ENCODE measurements at places on chromosomes 2 and 18.

- no peak for DNase-seq
Measured at GRCh38 chr2:114534116-114535084, 92.0 kb downstream of the DPP10 start.

DNA sequence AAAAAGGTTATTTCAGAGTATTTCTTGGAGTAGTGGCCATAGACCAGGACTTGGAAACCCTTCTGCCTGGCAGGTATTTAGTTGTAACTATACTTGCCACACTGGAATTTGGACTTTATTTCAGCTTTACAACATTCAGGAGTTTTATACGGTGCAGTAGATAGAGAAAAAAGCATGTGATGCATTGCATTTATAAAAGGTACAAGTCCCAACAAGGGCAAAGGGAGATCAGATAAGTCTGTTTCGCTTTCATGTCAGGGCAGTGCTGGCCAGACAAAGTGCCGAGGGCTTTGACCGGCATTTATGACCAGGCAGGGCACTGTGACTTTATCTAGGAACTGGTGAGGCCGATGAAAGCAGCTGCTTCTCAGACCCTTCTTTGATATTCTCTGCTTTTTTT lies 145.4 kb downstream of the RTN4 start:
- DNase-seq = no peak

- no peak for DNase-seq
Measured at GRCh38 chr2:143548032-143548431, 418.8 kb downstream of the ARHGAP15 start.

DNA sequence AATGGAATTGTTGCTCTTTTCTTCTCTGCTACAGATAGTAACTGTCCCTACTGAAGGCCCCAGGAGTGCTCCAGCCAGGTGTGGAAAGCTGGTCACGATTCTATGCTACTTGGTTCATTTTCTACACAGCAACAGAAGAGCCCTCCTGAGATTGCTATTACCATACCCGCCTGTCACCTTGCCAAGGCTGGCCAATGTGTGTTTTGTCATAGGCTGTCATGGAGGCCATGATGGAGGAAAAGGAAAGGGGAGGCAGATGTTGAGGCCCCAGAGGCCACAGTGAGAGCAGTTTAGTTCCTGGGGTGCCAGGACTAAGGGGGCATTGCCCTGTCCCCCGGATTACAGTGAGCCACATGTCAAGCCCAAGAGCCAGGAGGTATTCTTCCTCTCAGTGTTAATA lies 952 bp downstream of the ELMOD3 start:
- DNase-seq = no peak

GRCh38 chr2:232544674-232545073 lies 5.2 kb downstream of the CHRNG start:
- no peak for DNase-seq

- no peak for DNase-seq
Measured at GRCh38 chr2:224969095-224969494, 73.2 kb downstream of the DOCK10 start.

DNA sequence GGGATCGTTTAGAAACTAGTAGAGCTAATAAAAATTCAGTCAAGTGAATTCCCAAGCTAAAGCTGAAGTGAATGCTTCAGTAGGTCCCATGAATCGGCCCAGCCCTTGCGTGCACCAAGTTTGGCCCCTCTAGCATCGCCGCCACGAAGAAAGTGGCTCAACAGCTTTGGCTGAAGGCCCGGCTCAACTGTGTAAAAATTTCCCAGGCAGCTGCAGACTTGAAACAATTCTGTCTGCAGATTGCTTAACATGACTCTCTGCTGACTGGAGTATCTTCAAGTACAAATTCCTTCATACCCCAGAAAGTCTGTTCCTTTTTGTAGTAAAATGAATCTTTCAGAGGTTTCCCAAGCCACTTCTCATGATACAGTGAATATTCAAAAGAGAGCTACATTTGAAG lies 32.7 kb downstream of the ALMS1 start:
- DNase-seq = no peak

- DNase-seq = no peak
Measured at GRCh38 chr2:2101924-2102323, 229.2 kb downstream of the MYT1L start.

GRCh38 chr2:135903650-135904049 lies 27.4 kb upstream of the MCM6 start:
- DNase-seq = no peak

DNA sequence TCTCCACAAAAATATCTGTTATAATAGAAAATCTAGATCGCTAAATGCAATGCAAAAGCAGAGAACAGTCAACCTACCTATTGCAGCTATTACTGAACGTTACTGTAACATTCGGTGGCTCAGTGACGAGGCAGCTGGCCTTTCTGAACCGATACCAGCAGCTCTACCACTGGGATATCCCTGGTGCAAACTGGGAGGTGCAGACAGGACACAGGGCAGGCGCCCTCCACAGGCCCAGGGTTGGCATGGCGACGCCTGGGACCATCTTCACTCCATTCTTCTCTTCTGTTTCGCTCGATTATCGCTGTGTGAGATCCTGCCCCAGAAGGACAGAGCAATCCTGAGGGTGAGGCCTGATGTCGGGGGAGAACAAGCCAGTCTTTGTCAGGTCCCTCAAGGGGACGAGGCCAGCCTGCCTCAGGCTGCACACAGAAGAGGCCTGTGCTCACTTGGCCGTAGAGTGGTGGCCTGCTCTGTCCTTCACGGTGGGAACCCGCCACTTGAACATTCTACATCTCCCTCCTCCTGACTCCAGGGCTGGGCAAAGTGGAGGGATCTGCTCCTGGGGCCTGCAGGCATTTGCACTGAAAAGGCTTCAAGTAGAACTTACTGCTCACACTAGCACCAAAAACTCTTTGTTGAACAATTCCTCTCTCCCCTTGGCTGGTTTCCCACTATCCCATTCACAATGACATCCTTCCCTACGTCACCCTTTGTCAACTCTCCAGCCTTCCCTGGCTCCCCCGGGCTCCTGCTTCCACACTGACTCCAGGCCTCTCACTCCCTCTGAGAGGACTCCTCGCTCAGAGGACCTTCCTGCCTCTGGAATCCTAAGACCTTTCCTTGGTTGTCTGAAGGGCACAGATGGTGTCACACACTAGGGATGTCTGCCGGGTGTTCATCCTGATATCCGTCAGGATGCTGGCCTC lies 49.7 kb downstream of the CYRIA start:
- no peak for DNase-seq

- DNase-seq = no peak
Measured at GRCh38 chr2:237458519-237458918, 28.5 kb upstream of the MLPH start.

DNA sequence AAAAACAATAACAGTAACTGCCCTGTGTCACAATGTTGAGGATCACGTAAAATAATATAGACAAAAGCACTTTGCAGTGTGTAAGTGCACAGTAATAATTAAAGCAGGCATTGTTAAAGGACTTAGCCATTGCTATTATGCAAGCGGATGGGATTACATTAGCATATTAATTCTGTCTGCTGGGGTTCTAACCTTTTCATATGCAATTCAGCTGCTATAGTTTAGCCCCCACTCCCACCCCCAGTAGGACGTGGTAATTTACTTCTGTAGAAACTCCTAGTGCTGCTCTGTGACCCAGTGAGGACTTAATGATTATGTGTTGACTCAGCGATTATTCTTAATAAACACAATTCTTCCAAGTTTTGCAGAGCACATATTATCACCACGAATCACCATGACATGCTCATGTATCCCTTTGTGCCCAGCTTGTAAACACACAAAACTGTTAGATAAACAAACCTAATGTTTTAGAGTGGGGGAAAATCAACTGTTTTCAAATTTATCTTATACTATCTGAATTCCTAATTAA lies 5.1 kb upstream of the ADAM23 start:
- DNase-seq = no peak

GRCh38 chr2:174794851-174795374 lies 30.6 kb upstream of the CHRNA1 start:
- DNase-seq = no peak

DNA sequence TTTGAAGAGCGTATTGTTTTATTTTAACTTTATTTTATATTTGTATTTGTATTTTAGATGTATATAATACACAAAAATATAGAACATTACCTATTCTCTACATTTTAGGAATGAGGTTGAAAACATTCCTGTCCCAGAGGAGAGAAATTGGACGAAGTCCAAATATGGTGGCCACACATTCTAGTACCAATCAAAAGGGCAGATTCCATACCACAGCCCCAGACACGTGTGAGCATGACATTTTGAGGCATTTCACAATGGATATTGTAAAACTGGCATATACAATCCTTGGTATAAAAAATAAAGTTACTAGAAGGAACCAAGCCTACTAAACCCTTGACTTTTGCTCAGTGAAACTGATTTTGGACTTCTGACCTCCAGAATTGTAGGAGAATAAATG lies 50.6 kb downstream of the C2orf76 start:
- DNase-seq = no peak

GRCh38 chr2:198417836-198418235 lies 613.4 kb downstream of the PLCL1 start:
- no peak for DNase-seq

DNA sequence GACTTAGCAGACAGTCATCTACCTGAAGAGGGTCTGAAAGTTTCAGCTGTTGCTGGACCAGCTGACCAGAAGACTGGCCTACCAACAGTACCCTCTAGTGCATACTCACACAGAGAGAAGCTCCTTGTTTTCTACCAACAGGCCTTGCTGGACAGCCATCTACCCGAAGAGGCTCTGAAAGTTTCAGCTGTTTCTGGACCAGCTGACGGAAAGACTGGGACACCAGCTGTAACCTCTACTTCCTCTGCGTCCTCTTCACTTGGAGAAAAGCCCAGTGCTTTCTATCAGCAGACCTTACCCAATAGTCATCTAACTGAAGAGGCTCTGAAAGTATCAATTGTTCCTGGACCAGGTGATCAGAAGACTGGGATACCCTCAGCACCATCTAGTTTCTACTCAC lies 63.2 kb downstream of the ALMS1 start:
- no peak for DNase-seq

- no peak for DNase-seq
Measured at GRCh38 chr2:44325897-44326296, 35.4 kb downstream of the PREPL start.

Measured in omental fat pad (tissue), 4 donors.